Amniotic epithelial cell (primary cell): ENCODE measurements at places on chromosomes 12 and 14.

DNA sequence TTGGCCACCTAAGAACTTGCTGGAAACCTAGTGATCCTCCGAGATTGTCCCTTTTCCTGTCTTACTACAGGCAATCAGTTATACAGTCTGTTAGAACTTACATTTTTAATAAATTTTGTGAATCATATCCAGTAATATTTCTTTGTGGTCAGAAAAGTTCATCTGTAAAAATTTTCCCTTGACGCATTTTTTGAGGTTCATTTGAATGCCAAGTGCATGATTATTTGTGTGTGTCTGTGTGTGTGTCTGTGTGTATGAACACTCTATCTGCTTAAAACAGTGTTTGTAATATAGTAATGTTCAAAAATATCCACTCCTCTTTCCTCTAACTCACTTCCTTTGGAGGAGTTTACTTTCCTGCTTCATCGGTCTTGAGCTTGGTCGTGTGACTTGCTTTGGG lies 468.7 kb upstream of the FLRT2 start:
- DNase-seq, result peak; percentile 70

GRCh38 chr12:46981622-46982021 lies 97.8 kb upstream of the PCED1B start:
- peak; percentile 32 for DNase-seq

DNA sequence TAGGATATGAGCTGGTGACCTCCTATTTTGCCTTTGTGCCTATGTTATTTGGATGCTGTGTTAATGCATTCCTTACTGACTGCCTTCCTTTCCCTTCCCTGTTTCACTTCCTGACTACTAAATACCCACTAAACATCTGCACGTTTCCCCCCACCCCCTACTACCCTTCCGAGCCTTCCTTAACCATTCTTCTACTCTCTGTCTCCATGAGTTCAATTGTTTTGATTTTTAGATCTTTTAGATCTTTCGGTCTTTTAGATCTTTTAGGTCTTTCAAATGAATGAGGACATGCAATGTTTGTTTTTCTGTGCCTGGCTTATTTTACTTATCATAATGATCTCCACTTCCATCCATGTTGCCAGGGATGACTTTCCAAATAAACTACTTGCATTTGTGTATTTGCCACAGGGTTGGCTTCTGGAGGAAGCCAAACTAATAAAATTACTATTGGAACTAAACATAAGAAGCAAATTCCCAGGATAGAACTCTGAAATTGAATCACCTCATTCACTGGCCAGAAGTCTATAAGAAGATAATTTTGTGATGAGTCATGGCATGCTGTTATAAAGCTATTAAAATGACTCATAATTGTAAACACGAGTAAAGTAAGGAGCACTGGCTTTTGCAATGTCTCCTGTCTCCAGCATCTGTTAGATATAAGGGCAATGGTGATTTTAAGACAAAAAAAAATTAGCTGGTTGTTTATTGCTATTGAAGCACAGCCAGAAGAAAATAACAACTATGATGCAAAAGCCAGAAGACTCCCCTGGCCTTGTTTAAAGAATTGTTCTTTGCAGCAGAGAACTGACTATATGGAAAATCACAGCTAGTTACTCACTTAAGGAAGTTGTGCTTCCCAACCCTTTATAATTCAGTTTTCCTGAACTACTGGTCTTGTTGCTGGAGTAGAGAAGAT lies 586.3 kb downstream of the LRFN5 start:
- peak; percentile 94 for DNase-seq

GRCh38 chr12:76631741-76632140 lies 72.2 kb upstream of the OSBPL8 start:
- no peak for DNase-seq

GRCh38 chr14:101590616-101591015 lies 29.3 kb downstream of the DIO3 start:
- no peak for DNase-seq

DNA sequence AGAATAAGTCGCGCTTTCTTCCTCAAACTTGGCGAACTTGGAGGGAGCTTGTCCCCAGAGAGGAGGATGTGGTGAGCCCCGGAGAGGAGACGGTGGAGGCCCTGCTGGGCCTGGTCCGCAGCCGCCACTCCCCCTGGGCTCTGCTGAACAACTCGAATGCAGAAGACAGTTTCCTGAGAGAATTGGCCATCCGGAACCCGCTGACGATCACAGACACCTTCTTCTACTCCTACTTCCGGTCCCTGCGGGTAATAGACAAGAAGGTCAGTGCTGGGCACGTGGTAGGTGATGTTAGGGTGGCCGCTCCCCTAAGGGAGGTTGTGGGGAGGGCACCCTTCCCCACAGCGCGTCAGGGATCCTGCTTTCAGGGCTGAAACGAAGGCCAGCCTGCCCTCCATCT lies 1.6 kb downstream of the LRRC43 start:
- no peak for DNase-seq

- no peak for DNase-seq
Measured at GRCh38 chr12:100266585-100266834, 369 bp downstream of the DEPDC4 start.

GRCh38 chr12:121577443-121578180 lies 3.2 kb downstream of the KDM2B start:
- no peak for DNase-seq

DNA sequence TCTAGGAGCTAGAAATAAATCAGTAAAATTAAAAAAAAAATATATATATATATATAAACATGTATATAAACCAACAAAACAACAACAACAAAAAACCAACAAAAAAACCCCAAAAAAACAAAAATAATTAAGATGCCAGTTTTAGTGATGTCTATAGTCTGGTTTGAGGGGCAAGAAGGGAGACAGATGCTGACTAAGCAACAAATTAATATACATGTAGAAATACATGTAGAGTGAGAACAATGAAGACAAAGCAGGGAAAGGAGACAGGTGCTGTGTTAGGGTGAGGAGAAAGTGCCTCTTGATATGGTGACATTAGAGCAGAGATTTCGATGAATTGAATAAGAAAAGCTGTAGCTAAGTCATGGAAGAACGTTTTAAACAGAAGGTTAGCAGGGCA lies 477.9 kb downstream of the APAF1 start:
- no peak for DNase-seq

DNA sequence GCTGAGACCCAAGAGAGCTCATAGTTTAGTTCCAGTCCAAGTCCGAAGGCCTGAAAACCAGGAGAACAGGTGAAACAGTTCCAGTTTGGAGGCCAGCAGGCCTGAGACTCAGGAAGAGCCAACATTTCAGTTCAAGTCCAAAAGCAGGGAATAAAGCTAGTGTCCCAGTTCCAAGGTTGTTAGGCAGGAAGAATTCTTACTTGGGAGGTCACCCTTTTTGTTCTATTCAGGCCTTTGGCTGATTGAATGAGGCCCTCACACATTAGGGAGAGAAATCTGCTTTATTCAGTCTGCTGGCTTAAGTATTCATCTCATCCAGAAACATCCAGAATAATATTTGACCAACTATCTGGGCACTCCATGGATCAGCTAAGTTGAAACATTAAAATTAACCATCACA lies 294.6 kb downstream of the PCNX1 start:
- no peak for DNase-seq

GRCh38 chr14:75519826-75520728 lies 2.2 kb upstream of the BATF start:
- DNase-seq, result peak; percentile 44

GRCh38 chr12:110557300-110557699 lies 25.8 kb downstream of the PPTC7 start:
- no peak for DNase-seq

- DNase-seq, result no peak
Measured at GRCh38 chr12:104309446-104309993, 6.0 kb downstream of the EID3 start.

- peak; percentile 2 for DNase-seq
Measured at GRCh38 chr14:82075566-82075965, 541.9 kb upstream of the SEL1L start.
